Activated CD4-positive, alpha-beta T cell treated with anti-CD3 and anti-CD28 coated beads, Interleukin-2, Interleukin-6, amounts not matched to agents 100 ng/mL and 50 ng/mL, durations not matched to agents 16 hours and 8 hours (primary cell): ENCODE measurements at places on chromosomes 11 and 22.

DNA sequence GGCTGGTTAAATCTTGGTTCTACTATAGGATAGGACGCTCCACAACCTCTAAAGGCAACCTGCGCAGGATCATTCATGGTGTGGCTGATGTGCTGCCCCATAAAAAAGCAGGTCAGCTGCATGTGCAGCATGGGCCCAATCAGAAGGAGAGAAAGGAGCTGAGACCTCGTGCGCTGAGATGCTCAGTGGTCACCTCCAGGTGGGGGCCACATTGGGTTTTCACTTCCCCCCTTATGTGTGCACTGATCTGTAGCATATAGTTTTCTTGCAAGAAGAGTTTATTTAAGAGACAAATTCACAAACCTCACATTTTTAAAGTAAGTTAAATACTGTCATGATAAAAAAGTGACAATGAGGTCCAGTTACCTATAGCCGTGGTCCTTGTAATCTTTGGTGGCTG is 24.3 kb downstream of the SERPIND1 start:
- DNase-seq = no peak

DNA sequence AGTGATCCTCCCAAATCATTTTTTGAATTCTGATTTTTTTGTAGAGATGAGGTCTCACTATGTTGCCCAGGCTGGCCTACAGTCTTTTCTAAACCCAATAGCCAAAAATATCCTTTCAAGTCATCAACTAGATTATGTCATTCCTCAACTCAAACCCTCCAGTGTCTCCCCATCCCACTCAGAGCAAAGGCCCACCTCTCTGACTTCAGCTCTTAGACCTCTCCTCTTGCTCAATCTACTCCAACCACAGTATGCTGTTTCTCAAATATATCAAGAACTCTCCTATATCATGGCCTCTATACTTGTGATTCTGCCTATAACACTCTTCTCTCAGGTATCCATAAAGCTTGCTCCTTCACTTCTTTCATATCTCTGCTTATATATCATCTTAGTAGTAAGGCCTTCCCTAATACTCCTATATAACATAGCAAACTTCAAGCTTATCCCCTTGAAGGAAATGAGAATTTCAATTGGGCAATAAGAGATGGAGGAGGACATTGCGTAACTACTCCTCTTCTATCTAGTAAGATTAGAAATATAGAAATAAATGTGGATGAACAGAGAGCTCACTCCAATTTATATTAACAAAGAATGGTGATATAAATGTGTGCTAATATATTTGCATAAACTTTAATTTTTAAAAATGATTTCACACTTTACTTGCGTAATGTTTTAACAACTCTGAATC is 24.5 kb downstream of the DLG2 start:
- DNase-seq = no peak

GRCh38 chr11:113493206-113493605 is 18.0 kb upstream of the DRD2 start:
- no peak for DNase-seq

DNA sequence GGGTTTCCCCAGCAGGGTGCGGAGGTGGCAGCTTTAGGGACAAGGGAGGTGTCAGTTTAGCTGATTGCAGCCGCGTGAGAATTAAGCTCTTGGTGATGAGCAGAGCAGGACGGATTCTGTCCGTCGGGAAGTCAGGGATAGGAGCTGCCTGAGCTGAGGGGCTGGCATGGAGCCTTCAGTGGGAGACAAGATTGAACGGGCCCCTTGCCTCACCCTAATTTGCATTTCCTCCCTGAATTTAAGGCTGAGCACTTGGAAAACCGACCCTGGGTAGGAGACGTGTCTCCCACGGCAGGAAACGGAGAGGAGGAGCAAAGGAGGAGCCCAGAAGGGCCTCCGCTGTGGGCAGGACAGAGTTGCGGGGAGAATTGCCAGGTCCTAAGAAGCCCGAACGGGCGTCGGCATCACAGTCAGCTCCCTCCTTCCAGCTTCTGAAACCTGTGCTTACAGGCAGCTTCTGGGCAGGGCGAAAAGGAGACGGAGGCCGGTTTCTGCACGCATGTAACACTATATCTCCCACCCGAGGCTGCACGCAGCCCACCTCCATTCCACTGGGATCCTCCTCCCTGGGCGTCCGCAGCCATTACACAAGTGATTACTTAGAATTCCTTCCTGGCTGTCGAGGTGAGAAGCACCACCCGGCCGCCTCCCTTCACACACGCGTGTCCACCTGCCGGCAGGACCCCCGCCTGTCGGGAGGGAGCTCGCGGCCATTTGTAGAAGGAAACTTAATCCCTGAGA is 345.8 kb downstream of the BRD1 start:
- no peak for DNase-seq

DNA sequence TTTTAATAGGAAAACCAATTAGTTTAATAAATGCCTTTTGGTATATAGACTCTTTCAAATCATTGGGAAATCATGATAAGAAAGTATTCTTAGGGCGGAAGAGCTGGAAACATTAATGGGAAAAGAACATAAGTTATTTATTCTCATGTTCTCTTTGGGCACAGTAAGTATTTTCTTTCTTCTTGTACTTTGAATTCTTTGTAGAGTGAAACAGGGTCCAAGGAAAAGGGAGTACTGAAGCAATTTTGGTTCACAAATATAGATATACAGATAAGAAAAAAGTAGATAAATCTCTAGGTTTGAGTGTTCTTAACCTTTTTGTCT is 123.2 kb downstream of the MICAL2 start:
- no peak for DNase-seq

- DNase-seq = peak; percentile 84
These were observed 658 bp upstream of the ARFGAP2 start for GRCh38 chr11:47177229-47177845.

DNA sequence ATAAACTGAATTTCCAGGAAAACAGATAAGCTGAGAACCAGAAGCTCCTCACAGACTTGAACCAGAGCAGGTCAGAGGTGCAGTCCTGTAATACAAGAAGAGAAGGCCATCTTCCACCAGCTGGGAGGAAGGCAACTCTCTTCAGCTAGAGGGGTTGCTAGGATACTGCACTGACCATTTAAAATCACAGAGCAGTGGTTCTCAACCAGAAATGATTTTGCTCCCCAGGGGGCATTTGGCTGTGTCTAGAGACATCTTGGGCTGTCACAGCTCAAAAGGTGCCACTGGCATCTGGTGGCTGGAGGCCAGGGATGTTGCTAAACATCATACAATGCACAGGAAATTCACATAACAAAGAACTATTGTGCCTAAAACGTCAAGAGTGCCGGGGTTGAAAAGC is 17.2 kb downstream of the OPCML start:
- DNase-seq = no peak

DNA sequence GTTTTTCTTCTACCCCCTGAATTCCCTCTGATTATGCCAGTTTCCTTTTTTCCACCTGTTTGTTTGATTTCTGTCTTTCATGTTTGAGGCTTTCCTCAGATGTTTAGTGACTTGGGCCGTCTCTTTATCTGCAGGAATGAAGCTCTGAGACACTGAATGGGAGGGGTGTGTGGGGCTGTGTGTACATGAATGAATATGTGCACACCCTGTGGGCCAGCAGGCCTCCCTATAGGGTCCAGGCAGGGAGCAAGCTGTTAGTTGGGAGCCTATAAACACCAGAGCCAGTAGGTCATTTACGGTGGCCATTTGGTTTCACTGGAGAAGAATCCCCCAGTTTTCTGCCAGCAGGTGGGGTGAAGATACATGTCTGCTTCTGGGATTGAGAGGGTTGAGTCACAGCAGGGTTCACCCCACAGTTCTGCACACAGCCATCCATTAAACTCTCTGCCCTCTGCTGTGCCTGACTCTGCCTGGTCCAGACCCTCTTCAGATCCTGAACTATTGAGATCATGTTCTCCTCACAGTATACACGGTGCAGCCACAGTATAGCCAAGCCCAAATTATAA is 34.8 kb downstream of the BARX2 start:
- DNase-seq = no peak

DNA sequence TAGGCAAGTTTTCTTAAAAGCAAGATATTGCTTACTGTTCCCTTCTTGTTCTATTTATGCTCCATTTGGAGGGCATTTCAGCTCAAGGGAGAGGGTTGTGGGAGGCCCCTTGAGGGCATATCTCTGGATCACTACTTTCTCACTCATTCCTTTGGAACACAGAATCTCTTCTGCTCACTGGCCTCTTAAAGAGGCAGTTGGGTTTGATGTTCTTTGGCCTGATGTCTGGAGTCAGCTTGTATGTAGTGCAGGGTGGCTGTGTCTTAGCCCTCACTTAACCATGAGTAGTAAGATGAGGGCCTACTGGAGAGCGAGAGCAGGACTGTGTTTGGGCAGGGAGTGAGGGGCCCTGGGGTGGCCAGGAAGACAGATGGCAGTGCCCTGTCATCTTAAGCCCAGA is 3.6 kb downstream of the INCENP start:
- DNase-seq = no peak

DNA sequence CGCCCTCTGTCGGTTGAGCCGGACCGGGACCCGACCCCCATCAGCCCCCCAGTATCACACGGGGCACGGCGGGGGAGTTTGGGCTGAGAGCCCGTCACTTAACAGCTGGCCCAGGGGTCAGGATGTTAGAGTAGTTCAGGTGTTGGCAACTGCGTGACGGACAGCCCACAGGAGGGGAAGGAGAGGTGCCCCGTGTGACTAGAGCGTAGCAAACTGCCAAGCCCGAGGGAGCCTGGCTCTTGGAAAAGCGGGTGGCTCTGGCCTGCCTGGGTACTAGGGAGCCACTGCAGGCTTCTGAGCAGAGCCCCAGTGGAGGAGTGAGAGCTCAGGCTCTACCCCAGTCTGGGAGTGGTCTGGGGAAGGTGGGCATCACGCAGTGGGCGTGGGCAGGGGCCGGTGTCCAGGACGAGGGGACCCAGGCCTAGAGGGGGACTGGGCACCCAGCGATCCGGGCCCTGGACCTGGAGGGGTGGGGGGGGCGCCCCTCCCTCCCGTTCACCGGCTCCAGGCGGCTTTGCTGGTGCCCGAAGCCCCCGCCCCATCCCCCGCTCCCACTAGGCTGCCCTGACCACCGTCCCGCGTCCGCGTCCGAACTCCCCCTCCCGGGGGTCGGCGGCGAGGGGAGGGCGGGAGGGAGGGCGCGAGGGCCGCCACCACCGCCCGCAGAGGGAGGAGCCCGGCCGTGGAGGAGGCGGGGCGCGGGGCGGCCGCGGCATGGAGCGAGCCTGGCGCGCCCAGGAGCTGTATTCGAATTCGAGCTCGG is 24.4 kb downstream of the SHANK3 start:
- no peak for DNase-seq

DNA sequence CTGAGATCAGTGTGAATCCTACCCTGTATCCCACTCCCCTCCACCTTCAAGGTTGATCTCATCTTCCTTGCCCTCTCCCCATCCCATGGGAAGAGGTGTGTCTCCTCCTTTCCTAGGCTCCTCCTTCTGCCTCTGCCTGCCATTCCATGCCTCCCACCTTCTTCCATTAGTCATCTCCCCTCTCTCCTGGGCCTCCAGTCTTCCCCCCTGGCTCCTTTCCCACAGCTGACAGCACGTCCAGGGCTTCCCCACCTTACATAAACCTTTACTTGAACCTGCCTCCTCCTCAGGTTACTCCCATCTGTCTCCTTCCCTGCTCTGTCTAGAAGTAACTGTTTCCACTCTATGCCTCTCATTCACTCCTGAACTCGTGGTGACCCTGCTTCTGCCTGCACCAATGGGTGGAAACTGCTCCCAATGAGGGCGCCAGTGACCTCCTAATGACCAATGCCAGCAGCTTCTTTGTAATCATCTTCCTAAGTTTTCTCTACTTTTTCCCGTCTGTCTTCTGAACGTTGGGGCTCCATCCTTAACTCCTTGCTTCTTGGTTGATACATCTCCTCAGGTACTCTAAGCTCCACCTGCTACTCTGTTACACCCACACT is 266.9 kb upstream of the NARS2 start:
- DNase-seq = no peak

DNA sequence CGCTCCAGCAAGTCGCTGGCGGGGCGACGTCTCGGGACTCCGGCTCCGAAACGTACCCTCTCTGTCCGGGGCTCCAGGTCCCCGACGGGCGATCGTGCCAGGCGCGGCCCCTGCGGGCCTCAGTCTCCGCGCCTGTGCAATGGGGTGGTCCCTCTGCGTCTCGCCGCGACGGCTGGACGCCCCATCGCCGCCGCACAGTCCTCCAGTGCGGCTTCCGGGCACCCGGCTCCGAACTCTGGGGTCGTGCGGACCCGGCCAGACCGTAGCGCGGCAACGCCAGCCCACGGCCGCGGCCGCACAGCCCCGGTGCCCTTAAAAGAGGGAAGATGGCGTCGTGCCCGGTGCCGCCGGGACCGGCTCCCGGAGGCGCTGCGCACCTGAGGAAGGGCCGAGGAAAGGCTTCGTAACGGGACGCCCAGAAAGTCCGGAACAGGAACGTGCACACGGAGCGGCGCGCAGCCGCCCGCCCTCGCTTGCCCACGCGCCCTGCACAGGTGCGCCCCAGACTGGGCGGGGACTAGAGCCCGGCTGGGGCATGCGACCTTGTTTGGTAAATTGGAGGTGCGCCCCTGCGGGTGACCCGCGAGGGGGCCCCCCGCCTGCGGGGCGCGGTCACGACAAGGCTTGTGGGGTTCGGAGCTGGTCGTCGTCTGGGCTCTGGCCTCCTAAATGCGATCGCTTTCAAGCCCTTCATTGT is 525 bp downstream of the BIK start:
- peak; percentile 33 for DNase-seq

DNA sequence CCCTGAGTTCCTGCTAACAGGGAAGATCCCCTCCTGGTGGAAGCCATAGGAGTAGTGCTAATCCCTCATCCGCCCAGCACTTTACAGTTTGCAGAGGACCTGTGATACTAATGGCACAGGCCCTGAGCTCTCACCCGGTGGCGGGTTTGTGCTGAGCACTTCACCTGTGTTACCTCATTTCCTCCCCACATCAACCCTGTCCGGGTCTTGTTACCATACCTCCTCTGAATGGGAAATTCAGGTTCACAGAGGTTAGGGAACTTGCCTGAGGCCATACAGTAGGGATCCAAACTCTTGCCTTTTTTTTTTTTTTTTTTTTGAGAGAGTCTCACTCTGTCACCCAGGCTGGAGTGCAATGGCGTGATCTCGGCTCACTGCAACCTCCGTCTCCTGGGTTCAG is 25.2 kb downstream of the CAPN1 start:
- no peak for DNase-seq

DNA sequence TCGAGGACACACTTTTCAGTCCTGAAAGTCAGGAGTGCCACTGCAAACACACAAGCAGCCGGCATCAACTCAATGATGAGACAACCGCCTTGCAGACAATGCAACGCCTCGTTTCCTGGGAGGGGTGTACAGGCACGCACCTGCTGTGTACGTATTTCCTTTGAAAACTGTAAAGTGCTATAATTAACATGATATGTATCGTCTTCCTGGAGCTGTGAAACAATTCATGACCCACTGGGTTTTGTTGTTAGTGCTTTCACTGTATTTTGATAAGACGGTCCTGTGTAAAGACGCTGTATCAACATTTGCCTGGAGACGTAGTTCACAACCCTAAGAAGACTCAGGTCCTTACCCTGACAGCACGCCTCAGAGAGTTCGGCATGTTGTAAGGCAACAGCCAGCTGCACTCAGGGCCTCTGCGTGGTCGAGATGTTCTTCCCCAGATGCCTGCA is 105.7 kb upstream of the ANO1 start:
- no peak for DNase-seq
